ENCODE measurements at places on chromosomes 4 and X. TPM values are rescaled to one million over a fixed set of nuclear protein-coding genes. Genes with fewer than 3 reads are reported as not detected.

PTTG2 gene
- total RNA-seq: not detected

POF1B gene
- not detected for total RNA-seq

POU3F4 gene
- total RNA-seq: not detected

LDOC1 gene
- total RNA-seq: 38.1 TPM
